Osteoblast (primary cell): ENCODE measurements at places on chromosomes 11 and 22.

DNA sequence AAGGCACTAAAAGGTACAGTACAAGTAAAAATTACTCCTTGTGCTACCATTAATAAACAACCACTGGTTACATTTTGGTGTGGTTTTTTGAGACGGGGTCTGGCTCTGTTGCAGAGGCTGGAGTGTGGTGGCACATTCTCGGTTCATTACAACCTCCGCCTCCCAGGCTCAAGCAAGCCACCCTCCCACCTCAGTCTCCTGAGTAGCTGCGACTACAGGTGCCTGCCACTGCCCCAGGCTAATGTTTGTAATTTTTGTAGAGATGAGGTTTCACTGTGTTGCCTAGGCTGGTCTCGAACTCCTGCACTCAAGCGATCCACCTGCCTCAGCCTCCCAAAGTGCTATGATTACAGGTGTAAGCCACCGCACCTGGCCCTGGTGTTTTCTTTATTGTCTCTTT is 20.8 kb downstream of the TAF1D start:
- no peaks in the 10 kb centered on the region for H3K4me1 ChIP-seq
- H3K4me3 ChIP-seq = no peak overlapping the region
- no peaks in the 10 kb centered on the region for H3K27me3 ChIP-seq
- no peak for DNase-seq

GRCh38 chr11:87187076-87187475 is 149.3 kb downstream of the TMEM135 start:
- no peak for DNase-seq
- H3K4me3 ChIP-seq = no peak overlapping the region
- H3K4me1 ChIP-seq = no peaks in the 10 kb centered on the region

DNA sequence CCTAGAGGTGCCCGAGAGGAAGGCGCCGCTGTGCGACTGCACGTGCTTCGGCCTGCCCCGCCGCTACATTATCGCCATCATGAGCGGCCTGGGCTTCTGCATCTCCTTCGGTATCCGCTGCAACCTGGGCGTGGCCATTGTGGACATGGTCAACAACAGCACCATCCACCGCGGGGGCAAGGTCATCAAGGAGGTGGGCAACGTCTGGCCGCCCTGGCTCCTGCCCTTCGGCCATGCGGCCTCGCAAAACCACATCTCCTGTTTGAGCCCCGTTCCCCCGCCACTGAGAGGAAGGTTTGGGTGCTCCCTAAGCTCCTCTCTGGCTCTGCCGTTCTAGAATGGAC is 3.4 kb downstream of the SLC17A6 start:
- no peaks in the 10 kb centered on the region for H3K4me1 ChIP-seq
- H3K36me3 ChIP-seq = no peaks in the 10 kb centered on the region
- no peak overlapping the region for H3K4me3 ChIP-seq
- H3K27ac ChIP-seq = no peak overlapping the region
- peaks cover 3% of the 10 kb centered on the region for H3K27me3 ChIP-seq

- H3K27me3 ChIP-seq = peaks cover 13% of the 10 kb centered on the region
- no peak overlapping the region for H3K4me3 ChIP-seq
- no peaks in the 10 kb centered on the region for H3K36me3 ChIP-seq
- peaks cover 8% of the 10 kb centered on the region for H3K4me1 ChIP-seq
- DNase-seq = no peak
Observed at GRCh38 chr11:72274435-72274834, 30.5 kb upstream of the PHOX2A start.

DNA sequence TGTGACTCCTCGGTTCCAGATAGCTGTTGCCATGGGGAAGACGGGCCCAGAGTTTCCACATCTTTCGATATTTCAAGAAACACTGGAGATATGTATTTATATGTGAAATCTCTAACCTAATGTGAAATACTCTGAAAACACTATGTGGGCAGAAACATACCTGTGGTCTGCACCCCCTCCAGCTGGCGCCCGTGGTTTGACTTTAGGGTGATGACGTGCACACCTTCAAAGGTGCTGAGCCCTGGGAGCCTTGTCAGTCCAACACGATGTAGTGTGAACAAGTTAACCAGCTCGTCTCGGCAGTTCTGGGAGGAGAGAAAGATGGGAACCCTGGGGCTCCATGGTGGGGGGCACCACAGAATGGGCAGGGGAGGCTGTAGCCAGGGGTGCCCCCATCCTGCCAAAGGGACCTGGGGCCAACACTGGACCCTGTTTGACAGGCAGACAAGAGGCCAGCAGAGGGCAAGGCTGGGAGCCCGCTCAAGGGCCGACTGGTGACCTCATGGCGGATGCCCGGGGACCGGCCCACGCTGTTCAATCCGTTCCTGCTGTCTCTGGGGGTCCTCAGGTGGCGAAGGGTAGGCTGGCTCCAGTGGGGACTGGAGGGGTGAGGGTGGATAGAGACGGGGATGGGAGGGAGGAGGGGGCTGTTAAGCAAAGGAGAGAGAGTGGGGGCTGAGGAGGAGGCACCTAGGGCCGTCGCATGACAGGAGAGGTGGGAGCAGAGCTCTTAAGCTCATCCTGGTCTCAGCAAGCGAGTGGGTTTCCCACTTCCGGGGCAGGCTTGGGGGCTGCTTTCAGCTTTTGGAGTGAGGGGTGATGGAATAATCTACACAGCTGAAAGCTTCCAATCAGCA is 43.8 kb downstream of the TRIOBP start:
- no peaks in the 10 kb centered on the region for H3K36me3 ChIP-seq
- no peak overlapping the region for H3K4me3 ChIP-seq
- H3K27ac ChIP-seq = no peak overlapping the region
- H3K4me1 ChIP-seq = peaks cover 50% of the 10 kb centered on the region
- no peaks in the 10 kb centered on the region for H3K27me3 ChIP-seq
- DNase-seq = no peak
